ENCODE measurements at places on chromosomes 5 and 9.

DNA sequence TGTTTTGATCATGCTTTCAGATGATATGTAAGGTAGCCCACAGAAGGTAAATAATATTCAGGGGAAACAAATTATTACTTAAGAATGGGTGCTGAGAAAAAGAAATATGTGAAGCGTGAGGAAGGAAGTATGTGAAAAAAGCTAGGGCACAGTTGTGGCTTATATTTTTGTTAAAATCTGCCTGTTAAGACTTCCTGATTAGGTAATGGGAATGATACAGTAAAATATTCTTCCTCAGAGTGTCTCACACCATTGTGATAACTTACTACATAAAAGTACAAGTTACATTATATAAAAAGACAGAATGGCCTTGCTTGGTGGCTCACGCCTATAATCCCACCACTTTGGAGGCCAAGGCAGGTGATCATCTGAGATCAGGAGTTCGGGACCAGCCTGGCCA lies 18.7 kb upstream of the PARP8 start:
- no peak for DNase-seq

- DNase-seq = no peak
Measured at GRCh38 chr9:81113453-81114124, 575.8 kb downstream of the TLE1 start.

- DNase-seq = no peak
Measured at GRCh38 chr9:21267485-21268346, 27.9 kb upstream of the IFNA14 start.

DNA sequence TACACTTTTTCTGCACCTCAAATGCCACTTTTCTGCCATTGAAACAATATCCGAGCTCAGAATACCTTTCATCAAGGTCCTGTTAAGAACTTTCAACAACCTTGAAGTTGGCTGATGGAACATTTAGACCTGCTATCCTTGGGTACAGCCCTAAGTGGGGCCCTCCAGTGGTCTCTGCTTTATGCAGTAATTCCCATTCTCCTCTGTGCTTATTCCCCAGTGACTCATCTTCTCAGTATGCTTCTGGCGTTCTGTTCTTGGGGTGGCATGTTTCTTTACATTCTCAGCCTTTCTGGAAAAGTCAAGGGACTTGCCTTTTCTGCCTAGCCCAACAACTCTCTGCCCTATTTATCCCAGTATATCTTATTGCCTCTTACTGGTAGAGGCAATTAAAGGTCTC lies 7.1 kb downstream of the ANP32B start:
- DNase-seq = no peak

GRCh38 chr5:90968319-90968718 lies 409.7 kb downstream of the ADGRV1 start:
- DNase-seq = no peak

- no peak for DNase-seq
Measured at GRCh38 chr5:164071671-164072070, 566.3 kb downstream of the MAT2B start.

DNA sequence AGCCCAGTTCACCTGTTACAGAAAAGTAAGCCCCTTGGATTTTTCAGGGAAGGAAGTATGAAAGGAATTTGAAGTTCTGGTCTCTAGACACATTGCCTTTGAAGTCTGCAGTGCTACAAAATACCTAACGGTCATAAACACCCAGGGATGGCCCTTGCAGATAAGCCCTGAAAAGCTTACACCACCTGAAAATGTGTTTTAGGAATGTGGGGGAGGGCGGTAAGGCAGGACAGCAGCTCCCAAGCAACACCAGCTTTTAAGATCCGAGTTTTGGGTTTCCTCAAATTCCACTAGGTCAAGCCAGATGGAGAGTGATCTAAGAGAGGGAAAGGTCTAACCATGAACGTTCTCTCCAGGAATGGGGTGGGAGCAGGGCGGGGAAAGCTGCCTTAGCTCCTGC lies 114.1 kb upstream of the PANK3 start:
- DNase-seq = no peak

DNA sequence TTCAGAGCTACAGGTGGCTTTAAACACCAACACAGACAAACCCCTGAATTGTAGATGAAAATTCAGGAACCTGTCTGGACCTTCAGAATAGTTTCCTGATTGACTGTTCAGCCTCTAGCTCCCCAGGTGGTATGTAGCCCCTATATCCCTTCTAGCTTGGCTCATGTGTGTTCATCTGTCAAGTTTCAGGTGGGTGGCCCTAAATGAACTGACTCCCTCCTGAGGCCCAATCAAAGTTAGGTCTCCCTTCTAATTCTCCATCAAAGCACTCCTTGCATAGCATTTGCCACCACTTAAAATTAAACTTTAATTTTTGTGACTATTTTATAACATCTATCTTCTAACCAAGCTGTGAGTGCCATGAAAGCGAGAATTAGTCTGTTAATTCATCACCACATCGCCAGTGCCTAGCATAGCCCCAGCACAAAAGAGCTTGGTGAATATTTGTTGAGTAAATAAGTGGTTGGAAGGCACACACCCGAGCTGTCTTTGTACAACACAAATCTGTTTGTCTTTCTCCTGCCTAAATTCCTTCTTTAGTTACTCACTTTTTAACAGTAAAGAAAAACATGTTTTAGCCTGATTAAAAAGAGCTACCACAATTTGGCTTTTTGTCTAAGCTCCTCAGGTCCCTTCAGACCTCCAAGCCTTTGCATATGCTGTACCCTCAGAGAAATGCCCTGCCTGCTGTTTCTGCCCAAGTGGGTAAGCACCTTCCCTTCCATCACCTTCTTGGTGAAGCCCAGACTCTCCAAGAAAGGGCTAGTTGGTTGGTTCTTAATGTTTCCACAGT lies 138.1 kb upstream of the HMHB1 start:
- no peak for DNase-seq

DNA sequence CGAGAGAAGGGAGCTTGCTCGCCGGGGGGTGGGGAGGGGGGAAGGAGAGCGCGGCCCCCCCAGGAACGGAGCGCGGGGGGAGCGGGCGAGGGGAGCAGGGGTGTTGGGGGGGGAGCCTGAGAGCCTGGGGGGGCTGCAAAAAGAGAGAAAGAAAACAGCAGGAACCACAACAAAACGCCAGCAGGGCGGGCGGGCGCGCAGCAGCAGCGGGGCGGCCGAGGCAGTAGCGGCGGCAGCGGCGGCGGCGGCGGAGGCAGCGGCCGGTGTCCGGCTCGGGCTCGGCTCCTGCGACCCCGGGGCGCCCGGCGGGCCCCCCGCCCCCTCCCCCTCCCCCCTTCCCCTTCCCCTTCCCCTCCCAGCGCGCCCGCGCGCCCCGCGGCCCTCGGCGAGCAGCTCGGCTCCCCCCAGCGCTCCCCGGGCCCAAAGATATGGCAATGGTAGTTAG lies 1.6 kb downstream of the NR2F1 start:
- DNase-seq = no peak

- no peak for DNase-seq
Measured at GRCh38 chr9:88013035-88013434, 38.7 kb upstream of the CDK20 start.

- no peak for DNase-seq
Measured at GRCh38 chr9:126348911-126349550, 22.4 kb downstream of the MVB12B start.

GRCh38 chr5:65916636-65917035 lies 9.7 kb upstream of the ERBIN start:
- DNase-seq = no peak

- no peak for DNase-seq
Measured at GRCh38 chr5:143138839-143139238, 264.6 kb downstream of the NR3C1 start.

DNA sequence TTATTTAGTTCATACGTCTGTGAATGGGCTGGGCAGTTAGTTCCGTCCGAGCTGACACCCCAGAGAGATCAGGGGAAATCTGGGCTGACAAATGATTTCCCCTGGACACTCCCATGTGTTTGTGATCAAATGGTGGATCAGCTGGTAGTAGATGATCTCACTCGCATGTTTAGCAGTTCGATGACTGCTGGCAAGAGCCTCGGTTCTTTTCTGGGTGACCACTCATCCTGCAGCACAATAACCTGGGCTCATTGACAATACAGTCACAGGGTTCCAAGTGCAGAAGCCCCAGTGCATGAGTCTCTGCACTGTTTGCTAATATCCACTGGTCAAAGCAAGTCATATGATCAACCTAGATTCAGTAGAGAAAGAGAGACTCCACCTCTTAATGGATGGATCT lies 155.9 kb downstream of the NR2F1-AS1 start:
- no peak for DNase-seq

GRCh38 chr5:150386024-150386855 lies 26.5 kb downstream of the CD74 start:
- no peak for DNase-seq

DNA sequence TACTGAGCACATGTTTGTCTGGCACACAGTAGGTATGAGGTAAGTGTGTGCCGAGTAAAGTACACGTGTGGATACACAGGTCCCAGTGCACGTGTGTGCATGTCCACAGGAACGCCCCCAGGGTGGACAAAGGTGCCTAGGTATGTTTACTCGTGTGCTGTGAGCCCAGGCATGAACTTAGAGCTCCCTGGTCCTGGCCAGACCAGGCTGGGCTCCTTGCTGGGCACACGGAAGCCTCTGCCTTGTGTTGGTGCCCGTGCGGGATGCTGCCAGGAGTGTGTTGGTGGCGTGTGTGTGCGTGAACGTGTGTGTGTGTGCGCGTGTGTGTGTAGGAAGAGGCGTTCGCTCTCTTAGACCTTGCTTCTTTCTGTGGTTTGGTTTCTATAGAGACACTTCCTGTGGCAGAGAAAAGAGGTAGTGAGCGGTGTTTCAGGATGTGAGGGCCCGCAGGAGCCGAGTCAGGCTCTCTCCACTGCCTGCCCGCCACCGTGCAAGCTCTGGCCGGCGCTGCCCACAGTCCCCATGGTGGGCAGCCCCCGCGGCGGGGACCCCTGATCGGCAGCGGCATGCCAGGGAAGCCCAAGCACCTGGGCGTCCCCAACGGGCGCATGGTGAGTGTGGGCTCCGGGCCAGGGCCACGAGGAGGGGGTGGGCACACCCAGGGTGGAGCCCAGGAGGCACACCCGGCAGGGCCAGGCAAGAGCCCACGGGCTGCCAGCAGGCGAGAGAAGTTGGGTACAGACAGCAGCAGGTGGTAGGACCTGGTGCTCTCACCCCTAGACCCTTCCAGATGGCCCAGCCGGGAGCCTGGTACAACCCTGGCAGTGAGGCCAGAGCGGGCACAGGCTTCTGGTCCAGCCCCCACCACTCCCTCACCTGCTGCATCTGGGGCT lies at the start of gene RGS14:
RGS14 (plus strand) TSS at position 466 of the 893 bp plus-strand sequence; CDS start at position 567, 101 bp downstream.
- peak; percentile 73 for DNase-seq

GRCh38 chr5:59140133-59140532 lies 557.3 kb downstream of the RAB3C start:
- DNase-seq = no peak

DNA sequence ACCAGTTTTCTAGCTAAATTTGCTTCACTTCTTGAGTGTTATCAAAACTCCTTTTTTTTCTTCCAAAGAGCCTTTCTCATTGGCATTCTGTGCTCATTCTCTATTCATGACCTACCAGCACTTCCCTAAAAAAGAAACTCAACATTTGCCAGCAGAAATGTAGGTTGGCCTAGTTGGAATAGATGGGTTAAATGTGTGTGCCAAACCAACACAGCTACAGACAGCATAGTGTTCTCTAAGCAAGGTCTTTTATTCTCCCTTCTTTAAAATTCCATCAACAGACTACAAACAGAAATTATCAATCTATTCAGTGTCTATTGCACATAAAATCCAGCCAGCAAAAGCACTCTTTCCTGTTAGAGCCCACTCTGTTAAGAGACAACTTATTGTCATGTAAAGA lies 255.8 kb upstream of the PUM3 start:
- no peak for DNase-seq

GRCh38 chr5:138803285-138803684 lies 50.1 kb downstream of the CTNNA1 start:
- no peak for DNase-seq

- no peak for DNase-seq
Measured at GRCh38 chr9:119332522-119332921, 36.7 kb downstream of the BRINP1 start.

GRCh38 chr5:132663771-132664695 lies 6.1 kb downstream of the IL13 start:
- no peak for DNase-seq

- no peak for DNase-seq
Measured at GRCh38 chr5:124136609-124137008, 609.8 kb downstream of the ZNF608 start.
